ENCODE measurements at places on chromosomes 16 and 17.
A peak's percentile ranks its signal among the peaks of the same experiment; 100 is the strongest.

- DNase-seq = no peak
Observed at GRCh38 chr16:20347666-20348364, 4.7 kb downstream of the UMOD start.

DNA sequence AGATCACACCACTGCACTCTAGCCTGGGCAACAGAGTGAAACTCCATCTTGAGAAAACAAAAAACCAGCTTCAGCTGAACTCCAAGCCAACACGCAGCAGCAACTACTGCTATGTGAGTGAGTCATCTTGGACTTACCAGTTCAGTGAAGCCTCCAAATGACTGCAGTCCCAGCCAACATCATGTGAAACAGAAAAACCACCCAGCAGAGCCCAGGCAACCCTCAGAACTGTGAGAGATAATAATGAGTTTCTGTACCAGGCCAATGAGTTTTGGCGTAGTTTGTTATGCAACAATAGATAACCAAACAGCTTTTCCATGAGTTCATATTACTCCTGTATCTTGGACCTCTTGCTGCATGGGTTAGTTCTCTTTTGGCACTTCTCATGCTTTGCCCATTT, 23.3 kb downstream of the PHF12 start:
- peak; percentile 38 for DNase-seq

- no peak for DNase-seq
Observed at GRCh38 chr16:88988980-88989811, 12.2 kb upstream of the CBFA2T3 start.

DNA sequence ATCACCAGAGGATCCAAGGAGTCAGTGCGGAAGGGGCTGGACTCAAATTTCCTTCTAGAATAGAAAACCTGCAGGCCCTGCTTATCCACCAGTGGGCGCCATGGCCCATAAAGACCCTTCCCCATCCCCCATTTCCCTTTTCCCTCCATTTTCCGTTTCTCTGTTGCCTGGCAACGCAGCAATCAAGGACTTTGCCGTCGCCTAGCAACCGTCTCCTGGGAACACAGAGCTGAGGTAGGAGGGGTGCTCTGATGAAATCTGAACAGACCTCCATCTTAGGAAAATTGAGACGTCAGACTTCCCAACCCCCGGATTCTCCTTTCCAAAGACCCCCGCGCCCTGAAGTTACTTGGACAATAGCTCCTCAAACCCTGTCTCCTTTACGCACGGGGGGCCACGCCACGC, 5.7 kb downstream of the DLG4 start:
- peak; percentile 86 for DNase-seq

DNA sequence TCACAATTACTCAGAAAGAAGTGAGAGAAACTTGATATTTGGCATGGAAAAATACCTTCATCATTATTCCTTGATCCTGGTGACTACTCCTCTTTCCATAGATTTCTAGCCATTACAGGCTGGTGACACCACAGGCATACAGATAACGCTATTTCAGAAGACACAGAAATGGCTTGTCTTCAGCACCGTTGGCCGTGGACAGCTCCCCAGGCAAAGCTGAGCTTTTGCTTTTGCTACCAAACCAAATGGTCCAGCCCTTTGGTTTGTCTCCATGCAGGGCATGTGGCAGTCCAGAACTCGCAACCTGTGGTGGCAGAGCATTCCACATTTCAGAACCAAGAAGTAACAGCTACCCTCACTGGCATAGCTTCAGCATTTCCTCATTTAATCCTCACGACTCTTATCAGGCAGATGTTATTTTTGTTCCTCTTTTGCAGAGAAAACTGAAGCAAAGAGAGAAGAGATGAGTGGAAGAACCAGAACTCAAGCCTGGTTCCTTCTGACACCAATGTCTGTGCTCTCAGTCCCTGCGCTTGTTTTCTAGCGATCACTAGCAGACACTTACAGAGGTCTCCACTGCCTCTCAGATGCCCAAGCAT, 55.5 kb downstream of the HS3ST4 start:
- no peak for DNase-seq

DNA sequence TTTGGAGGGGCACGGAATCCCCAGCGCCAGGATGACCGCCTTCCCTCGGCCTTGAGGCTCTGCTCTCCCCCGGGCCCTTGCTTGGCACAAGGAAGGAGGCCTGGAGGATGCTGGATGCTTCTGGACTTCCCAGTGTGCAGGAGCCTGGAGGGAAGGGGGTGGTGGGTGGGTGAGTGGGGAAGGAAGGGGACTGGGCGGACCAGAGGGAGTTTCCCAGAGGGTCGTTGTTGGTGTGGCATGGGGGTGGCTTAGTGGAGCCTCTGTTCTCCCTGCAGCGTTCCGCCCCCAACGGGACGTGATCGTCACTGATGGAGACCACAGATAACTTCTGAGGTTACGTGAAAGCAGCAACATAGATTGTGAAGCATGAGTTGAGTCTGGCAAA, 140.0 kb downstream of the IRF8 start:
- DNase-seq = no peak

DNA sequence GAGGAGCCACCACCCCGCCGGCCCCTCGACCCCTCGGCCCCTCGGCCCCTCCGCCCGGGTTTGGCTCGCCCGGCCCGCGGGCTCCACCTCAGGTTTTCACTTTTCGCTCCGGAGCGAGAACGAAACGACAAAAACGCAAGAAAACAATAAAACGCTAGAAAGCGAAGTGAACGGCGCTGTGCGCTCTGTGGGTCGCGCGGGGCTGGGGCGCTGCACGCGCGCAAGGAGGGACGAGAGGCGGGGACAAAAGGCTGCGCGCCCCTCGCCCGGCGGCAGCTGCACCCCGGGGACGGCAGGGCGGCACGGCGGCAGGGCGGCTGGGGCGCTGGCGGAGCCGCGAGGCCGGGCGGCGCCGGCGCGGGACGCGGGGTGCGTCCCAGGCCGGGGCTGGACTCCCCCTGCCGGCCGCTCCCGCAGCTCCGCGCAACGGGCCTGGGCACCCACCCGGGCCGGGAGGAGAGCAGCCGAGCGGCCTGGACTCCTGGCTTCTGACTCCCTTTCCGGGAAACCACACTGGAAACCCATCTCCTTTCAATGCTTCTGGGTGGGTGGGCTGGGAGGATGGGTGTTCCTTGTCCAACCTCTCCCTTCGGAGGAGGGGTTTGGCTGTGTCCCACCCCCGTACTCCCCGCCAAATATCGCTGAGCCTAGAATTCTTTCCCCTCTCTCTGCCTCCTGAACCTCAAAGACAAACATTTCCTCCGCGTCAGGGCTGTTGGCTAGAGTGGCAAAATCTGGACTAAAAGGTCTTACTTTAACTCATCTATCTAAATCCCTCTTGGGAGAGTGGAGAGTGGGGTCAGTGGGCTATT, 9.9 kb downstream of the TBX2 start:
- peak; percentile 67 for DNase-seq

DNA sequence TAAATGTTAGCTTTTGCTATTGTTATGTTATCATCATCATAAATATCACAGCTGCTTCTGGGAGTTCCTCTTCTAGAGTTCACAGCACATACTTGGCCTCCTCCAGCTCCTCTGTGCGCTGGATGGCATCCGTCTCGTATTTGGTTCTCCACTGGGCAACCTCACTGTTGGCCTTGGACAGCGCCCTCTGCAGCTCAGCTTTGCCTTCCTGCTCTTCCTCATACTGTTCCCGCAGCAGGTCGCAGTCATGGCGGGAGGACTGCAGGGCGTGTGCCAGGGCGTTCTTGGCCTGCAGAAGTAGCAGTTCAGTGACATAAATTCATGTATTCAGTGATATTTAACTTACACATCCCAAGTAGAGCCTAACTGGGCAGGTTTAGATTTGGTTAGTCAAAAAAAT, 23.4 kb downstream of the MYH8 start:
- no peak for DNase-seq

Data from fibroblast of skin of right biceps (primary cell).